EL (cell line): ENCODE measurements at places on chromosomes 2 and 18.

- no peak for DNase-seq
Observed at GRCh38 chr2:196149948-196150347, 21.4 kb downstream of the STK17B start.

DNA sequence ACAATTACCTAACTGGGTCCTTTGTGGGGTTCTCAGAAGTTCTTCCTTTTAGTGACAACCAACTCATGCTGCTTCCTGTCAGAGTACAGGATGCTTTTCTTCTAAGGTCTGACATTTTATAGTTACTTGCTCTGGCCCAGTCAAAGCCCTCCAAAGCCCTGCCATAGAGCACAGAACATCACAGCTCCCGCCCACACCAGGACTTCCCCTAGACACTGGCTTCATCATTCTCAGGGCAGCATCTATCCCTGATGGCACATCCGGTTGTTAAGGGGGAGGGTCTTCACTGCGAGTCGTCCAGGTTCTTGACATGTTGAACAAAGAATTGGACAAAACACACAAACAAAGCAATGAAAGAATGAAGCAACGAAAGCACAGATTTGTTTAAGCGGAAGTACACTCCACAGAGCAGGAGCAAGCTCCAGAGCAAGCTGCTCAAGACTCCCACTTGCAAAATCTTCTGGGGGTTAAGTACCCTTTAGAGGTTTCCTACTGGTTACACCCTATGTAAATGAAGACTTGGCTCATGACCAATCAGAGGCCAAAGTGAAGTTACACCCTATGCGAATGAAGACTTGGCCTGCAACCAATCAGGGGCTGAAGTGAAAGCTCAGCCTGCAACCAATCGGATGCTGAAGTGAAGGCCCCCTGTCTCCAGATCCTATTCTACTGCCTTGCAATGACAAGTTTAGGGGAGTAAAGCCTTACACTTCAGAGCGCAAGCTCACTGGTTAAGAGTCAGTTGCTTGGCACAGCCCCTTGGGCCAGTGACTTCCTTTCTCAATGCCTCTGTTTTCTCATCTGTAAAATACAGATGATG lies 79.0 kb downstream of the HDAC4 start:
- DNase-seq: no peak

DNA sequence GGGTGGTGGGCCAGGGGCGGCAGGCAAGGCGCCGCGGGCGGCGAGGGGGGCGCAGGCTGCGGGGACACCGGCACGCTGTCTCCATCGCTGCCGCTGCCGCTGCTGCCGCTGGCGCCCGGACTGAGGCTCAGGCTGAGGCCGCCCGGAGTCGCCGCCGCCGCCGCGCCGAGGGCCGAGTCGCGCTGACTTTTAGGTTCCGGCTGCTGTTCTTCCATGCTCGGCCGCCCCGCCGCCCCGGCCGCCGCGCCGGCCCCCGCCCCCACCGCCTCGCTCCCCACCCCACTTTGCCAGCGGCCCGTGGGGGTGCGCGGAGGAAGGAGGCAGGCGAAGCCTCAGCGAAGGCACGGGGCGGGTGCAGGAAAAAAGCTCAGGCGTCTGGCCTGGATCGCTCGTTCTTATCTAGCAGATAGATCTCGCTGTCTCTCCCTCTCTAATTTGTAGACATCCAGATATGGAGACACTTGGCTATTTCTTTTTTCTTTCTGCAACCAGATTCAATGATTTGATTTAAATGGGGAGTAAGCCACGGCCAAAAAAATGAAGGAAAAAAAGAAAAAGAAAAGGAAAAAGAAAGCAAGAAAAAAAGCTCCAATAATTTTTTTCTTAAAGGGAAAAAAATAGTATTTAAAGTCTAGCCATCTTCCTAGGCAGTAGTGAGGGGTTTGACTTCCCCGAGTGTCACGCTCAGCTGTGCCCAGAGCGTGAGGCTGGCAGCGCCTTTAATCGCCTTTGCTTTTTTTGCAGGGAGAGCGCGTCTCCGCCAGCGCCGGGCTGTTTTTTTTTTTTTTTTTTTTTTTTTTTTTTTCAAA lies at the start of gene EN1:
TSS of gene EN1 (minus strand) at position 696 of the 809 bp plus-strand sequence. CDS start at position 215, 481 bp downstream.
- no peak for DNase-seq

DNA sequence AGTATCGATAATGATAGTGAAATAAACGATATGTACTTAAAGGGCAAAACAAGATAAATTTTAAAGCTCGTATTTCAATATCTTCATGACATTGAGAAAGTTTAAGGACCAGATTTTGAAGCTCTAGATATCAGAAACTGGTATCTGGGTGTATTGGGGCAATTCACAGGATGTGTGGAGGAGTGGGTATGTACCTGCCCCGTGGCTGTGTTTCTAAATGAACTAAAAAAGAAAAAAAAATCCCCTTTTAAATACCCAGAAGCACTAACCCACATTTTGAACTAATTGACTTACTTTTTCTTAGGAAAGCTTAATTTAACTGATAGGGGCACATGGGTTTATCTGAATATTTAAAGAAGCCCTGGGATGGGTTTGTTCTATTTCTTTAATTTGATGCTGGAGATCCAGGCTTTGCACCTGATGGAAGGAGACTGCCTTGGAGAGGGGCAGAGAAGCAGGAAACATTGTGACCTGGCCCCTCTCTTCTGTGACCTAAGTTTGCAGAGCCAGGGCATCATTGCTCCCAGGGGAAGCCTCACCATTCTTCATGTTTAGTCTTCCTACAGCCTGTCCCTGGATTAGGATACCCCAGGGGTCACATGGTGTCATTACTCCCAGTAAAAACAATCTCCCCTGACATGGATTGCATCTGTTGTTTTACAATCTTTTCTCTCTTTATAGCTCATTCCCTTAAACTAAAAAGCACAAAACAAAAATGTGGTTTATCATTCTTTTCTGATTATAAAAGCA lies 7.6 kb upstream of the KCTD1 start:
- no peak for DNase-seq

- no peak for DNase-seq
Observed at GRCh38 chr18:36493349-36494159, 196.0 kb downstream of the FHOD3 start.

DNA sequence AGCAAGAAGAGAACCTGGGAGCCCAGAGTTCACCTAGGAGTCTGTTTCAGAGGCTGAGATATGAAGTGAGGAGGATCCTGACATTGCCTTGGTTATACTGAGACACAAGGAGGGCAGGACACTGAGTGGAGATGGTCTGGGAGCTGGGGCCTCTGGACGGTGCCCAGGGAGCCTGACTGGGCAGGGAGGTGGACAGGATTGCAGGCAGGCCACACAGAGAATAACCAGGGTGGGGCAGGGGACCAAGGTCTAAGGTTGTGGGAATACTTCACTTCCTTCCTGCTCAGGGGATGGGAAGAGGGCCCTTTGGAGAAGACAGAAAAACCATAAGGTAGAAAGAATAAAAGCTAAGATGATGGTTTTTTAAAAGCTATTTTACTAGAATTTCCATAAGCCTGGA lies 18.7 kb downstream of the EDAR start:
- DNase-seq: no peak

- peak; percentile 45 for DNase-seq
Observed at GRCh38 chr2:149562324-149562723, 25.3 kb downstream of the MMADHC start.

- peak; percentile 59 for DNase-seq
Observed at GRCh38 chr2:149924028-149924427, 336.5 kb upstream of the MMADHC start.

- DNase-seq: no peak
Observed at GRCh38 chr2:74137651-74138599, 9.8 kb downstream of the BOLA3 start.

DNA sequence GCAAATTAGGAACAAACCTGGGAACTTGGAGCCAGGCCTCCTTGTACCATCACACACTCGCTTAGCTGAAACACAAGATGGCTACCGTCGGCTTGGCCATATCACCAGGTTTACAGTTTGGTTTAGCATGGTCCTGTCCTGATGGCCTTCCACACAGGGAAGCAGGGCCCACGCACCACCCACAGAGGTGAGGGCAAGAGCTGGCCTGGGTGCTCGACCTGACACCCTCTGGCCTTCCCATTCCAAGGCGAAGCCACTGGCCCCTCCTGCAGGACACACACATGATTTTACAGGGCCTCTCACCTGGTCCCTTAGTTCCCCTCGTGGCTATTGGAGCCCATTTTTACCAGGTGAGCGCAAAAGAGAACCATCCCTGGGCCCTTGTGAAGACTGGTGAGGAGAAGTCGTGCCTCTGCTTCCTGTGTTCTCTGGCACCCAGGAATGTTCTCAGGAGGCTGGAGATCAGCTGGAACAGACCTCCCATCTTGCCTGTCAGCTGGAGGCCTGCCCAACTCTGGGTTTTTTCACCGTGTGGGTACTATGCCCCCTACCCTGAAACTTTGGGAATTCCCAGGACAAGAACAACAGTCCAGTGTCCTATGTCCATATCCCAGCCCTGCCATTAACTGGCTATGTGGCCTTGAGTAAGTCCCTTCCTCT lies 53.0 kb upstream of the FOSL2 start:
- no peak for DNase-seq

- peak; percentile 97 for DNase-seq
Observed at GRCh38 chr2:174836377-174836994, 72.2 kb upstream of the CHRNA1 start.

DNA sequence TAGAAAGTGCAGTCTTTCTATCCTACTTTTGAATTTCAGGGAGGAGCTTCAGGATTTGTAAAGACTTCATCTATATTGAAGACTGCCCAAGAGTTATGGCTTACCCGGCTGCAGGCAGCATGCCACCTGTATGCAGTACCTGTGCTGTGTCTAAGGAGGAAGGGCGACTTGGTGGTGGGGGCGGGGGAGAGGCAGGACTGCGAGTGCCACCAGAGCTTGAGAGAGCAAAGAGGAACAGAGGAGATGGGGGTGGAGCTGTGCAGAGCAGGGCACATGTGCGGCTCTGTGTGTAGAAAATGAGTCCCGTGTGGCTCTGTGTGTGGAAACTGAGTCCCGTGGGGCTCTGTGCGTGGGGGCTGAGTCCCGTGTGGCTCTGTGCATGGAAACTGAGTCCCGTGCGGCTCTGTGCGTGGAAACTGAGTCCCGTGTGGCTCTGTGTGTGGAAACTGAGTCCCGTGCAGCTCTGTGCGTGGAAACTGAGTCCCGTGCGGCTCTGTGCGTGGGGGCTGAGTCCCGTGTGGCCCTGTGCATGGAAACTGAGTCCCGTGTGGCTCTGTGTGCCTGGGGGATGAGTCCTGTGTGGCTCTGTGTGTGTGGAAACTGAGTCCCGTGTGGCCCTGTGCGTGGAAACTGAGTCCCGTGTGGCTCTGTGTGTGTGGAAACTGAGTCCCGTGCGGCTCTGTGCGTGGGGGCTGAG lies 43.2 kb downstream of the LDLRAD4 start:
- DNase-seq: no peak

- DNase-seq: peak; percentile 73
Observed at GRCh38 chr2:239025096-239025801, 177.4 kb downstream of the TWIST2 start.

DNA sequence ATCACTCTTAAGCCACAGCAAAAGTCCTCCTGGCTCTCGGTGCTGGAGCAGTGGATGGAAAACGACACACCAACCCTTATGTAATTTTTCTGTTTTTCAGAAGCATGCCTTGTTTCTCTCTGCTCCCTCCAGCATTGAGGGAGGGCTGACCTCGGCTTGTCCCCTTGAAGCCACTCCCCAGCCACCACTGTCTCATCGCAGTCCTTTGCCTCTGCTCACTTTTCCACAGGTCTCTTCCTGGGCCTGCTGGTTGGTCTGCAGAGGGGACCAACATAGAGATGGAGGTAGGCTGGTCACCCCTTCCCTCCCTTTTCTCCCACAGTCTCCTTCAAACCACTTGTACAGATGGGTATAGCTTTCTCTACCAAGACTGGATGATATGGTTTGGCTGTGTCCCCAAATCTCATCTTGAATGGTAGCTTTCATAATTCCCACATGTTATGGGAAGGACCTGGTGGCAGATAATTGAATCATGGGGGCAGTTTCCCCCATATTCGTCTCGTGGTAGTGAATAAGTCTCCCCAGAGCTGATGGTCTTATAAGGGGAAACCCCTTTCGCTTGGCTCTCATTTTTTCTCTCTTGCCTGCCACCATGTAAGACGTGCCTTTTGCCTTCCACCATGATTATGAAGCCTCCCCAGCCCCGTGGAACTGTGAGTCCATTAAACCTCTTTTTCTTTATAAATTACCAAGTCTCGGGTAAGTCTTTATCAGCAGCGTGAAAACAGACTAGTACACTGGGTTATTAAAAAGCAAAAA lies 14.3 kb upstream of the RIOK3 start:
- no peak for DNase-seq

GRCh38 chr2:6657855-6658254 lies 207.9 kb downstream of the CMPK2 start:
- DNase-seq: no peak

GRCh38 chr2:20180676-20181648 lies 44.0 kb downstream of the SDC1 start:
- DNase-seq: no peak

GRCh38 chr2:42513252-42513918 lies 19.6 kb upstream of the KCNG3 start:
- DNase-seq: peak; percentile 58

GRCh38 chr2:111519071-111519470 lies 364.9 kb downstream of the ANAPC1 start:
- no peak for DNase-seq

DNA sequence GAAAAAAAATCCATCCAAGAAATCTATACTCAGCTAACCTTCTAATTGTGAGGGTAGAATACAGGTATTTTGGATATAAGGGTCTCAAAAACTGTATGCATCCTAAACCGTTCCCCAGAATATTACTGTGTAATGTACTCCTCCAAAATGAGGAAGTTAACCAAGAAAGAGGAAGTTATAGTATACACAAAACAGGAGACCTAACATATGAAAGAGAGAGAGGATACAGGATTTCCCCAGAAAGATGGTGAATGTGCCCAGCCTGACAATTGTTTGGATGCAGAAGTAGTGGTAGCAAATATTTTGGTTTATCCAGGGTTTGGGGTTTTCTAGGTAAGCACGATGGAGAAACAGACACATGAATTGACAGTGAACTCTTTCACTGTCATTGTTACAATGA lies 50.6 kb downstream of the GALNT3 start:
- no peak for DNase-seq
